ENCODE measurements at places on chromosomes 7 and 10. TPM values are rescaled to one million over a fixed set of nuclear protein-coding genes. Genes with fewer than 3 reads are reported as not detected.

RNF32 gene
- 1.4 TPM for total RNA-seq

DNA sequence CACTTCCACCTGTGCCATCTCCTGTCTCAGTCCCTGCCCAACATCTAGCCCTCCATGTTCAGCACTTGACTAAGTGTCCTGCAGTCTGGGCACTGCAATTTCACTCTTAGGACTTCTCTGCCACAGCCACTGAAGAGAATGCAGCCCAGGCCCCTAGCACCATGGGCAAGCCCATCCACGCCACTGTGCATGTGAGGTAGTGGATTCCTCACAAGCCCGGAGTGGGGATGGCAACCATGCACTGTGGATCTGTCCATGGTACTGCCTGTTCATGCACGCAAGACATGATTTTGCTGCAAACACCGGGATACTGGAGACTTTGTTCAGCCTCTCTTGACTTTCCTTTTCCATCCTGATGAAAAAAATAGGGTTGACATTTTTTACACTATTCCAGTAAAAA lies 12.3 kb downstream of the DDC start:
- H3K4me1 ChIP-seq = peaks cover 32% of the 10 kb centered on the region
- peak; percentile 49 for DNase-seq
- no peak overlapping the region for H3K27ac ChIP-seq

DNA sequence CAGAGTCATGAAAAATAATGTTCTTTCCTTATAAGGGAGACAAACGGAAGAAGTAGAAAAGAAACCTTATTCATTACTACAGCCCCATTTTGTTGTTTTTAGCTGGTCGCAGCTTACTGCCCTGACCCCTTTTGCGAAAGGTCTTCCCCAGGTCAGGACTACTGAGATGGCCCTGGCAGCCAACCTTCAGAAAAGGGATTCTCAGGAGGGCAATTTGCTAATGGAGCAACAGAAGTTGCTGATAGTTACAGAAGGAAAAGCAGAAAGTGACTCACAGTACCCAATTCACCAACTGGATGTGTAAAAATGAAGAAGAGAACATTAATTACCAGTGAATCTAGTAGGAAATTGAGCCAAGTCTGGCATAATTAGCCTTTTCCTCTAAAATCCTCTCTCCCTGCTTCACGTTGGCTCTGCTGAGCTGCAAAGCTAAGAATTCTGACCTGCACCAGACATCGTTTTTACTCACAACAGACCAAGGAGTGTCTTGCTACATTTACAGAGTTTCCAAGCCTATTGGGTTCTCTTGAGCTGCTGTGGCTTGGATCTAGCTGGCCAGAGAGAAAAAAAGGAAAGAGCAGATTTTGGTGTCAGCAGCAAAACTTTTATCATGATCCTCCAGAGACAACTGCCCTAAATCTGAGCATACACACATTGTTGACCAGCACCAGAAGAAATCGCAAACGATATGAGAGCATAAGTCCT lies 499.9 kb upstream of the FZD8 start:
- DNase-seq = no peak
- no peaks in the 10 kb centered on the region for H3K27me3 ChIP-seq
- H3K27ac ChIP-seq = no peak overlapping the region
- peaks cover 27% of the 10 kb centered on the region for H3K4me1 ChIP-seq
- H3K4me3 ChIP-seq = no peak overlapping the region

DNA sequence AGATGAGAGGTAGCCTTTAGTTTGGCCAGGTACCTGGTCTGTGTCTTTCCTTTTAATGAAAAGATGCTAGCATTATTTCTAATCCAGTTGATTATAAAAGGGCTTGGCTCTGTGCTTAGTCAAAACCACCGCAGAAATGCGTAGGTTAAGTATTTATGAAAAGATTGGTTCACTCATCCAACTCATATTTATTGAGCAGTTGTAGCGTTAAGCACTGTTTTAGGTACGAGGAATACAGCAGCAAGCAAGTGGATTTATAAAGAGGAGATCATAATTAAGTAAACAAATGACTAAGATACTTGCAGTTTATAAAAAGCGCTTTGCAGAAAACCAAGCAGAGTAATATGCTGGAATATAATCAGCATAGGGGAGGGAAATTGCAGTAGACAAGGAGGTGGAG lies 129.8 kb downstream of the PPP1R17 start:
- H3K27me3 ChIP-seq = peaks cover 6% of the 10 kb centered on the region
- H3K36me3 ChIP-seq = no peaks in the 10 kb centered on the region
- no peaks in the 10 kb centered on the region for H3K4me1 ChIP-seq
- DNase-seq = no peak

GRCh38 chr7:55304018-55304762 lies 60.9 kb upstream of the LANCL2 start:
- no peaks in the 10 kb centered on the region for H3K4me1 ChIP-seq
- H3K4me3 ChIP-seq = no peak overlapping the region
- no peaks in the 10 kb centered on the region for H3K36me3 ChIP-seq
- H3K27ac ChIP-seq = no peak overlapping the region
- DNase-seq = no peak
- peaks cover 39% of the 10 kb centered on the region for H3K27me3 ChIP-seq

TRIM4 gene
- 8.9 TPM for total RNA-seq

ZNF804B gene
- total RNA-seq = not detected

Measured in neural crest cell (in vitro differentiated cells).